Thoracic aorta (tissue), 2 donors: ENCODE measurements at places on chromosomes 4 and X.

DNA sequence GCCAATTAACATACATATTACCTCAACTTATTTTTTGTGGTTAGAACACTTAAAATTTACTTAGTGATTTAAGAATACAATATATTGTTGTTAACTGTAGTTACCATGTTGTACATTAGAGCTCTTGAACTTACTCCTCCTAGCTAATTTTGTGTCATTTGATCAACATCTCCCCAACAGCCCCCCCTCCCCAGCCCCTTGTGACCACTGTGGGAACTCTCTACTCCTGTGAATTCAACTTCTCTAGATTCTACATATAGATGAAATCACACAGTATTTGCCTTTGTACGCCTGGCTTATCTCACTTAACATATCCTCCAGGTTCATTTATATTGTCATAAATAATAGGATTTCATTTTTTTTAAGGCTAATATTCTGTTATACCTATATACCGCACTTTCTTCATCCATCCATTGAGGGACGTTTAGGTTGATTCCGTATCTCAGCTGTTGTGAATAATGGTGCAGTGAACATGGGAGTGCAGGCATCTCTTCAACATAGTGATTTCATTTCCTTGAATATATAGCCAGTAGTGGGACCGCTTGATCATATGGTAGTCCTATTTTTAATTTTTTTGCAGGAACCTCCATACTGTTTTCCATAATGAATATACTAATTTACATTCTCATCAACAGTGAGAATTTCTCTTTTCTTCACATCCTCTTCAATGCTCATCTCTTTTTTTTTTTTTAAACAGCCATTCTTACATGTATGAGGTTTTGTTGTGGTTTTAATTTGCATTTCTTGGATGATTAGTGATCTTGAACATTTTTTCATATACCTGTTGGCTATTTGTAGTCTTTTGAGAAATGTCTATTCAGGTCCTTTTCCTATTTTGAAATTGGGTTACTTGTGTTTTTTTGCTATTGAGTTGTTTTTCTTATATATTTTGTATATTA, 66.8 kb downstream of the RAPGEF2 start:
- DNase-seq, result no peak

DNA sequence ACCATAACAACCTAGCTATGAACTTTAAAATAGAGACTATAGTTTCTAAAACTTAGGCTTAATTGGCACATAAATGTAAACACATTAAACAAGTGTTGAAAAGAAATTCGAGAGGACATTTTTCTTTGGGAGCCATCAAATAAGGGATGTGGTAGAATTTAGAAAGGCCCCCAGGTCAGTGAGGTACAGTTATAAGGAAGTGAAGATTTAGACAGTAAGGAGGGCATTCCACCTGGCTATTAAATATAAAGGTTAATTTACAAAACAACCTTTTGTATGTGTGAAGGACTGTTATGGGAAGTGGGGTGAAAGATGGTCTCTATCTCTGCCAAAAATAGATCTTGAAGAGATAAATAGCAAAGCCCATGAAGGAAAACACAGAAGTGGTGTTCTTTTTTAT, 83.9 kb downstream of the AFF1 start:
- no peak for DNase-seq

DNA sequence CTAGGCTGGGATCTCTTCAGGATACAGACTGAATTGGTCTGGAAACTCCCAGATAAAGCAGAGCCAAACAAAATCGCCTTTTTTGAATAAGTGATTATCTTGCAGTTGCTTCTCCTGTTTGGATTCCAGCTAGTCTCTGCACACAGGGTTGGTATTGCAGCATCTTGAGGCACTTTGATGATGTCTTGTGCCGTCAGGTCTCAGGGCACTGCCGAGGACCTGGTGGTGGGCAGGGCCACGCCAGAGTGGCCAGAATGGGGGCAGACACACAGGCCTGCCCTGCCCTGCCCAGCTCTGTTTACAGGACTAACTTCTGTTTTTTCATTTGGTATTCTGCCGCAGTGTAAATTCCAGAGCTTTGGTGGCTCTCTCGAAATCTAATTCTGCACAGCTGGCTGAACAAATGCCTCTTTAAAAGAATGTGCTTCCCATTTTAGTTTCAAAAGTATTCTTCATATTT, 276.1 kb downstream of the NR3C2 start:
- no peak for DNase-seq

GRCh38 chr4:110508827-110509710, 33.1 kb downstream of the ENPEP start:
- no peak for DNase-seq

DNA sequence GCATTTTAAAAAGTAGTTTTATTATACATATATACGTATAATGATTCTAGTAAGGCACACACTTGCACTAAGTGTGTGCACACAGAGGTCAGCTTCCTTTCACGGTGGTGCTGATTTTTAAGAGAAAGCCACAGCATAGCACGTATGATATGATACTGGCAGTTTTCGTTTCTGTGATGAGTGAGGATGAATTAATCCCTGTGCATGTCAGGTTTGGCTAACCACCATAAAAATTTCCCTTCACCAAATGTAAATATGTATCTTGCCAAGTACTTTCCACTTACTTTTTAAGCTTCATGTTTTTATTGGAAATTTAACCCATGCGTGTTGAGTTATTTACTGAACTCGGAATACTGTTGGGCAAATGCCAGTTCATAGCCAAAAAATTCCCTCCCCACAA, 84.6 kb downstream of the SYNPO2 start:
- no peak for DNase-seq

DNA sequence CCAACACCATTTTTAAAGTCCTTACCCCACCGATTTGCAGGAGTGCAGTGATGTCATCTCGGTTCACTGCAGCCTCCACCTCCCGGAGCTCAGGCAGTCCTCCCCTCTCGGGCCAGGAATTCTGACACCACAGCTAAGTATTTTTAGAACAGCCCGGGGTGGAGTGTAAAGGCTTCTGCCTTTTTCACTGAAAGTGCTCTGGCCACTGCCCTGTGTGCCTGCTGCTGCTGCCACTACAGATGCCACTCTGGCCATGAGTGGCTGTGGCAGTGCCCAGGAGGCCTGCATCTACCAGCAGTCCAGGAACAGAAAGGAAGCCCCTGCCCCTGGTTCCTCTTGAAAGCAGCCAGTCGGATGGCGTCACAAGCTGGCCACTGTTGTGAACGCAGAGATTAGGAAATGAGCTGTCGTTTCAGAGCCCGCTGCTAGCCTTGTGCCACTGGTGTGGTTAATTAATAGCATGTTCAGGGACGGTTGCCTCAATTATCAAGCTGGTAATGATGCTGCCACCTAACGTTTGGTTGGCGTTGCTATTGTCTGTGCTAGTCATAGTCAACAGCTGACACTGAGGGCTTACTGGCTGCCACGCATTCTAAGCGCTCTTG, 23.6 kb upstream of the TBC1D14 start:
- no peak for DNase-seq

DNA sequence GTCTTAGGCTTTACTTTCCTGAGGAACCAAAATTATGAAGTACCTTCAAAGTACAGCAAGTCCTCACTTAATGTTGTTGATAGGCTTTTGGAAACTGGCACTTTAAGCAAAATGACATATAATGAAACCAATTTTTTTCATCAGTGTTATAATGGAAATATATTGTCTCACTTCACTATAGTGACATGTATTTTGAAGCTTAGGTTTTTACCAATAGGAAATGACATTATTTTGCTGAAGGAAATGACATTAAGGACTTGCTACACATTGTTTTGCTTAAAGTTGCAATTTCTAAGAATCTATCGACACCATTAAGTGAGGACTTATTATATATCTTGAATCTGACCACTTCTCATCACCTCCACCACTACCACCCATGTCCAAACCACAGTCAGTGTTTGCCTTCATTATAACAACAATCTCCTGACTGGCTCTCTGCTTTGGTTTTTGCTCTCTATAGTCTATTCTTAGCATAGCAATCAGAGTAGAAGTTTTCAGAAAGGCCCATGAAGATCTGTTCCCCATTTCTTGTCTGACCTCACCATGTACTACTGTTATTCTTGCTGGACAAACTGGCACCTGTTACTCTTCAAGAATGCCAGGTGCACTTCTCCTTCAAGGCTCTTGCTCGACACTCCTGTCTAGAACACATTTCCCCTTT, 311.2 kb downstream of the BMPR1B start:
- DNase-seq, result no peak

DNA sequence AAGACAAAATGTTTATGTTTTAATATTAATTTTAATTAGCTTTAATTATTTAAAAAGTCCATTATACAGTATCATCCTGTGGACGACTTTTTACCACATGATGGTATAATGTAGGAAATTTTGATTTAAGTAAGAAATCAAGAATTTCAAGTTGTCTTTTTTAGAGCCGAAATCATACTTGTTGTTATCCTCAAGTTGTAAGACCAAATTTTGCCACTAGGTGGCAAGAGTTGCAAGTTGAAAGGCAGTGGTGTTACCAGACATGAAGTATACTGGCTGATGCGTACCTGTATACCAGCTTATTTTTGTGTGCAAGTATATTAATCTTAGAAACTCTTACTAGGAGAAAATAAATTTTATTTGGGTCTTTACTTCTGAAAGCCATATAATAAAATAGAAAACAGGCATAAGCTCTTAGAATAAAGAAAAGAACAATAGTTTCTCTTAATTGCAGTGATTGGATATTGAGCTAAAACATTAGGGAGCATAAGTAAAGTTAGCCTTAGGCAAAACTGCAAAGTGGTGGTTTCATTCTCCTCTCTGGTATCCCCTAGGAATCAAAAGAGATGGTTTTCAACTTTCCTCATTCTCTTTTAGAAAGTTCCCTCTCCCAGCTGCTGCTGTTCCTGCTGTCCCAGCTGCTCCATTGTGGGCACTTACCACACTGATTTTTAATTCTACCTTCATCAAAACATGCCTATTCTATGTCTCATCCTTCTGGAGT, 118.0 kb upstream of the WDFY3 start:
- DNase-seq, result no peak
